Pancreas (tissue), 10 donors: ENCODE measurements at places on chromosomes 16 and 17. TPM values are rescaled to one million over a fixed set of nuclear protein-coding genes. Genes with fewer than 3 reads are reported as not detected.

- no peak for DNase-seq
Measured at GRCh38 chr16:3698941-3699340, 18.4 kb downstream of the TRAP1 start.

GRCh38 chr17:21368545-21369246, 7.5 kb upstream of the KCNJ12 start:
- no peak for DNase-seq

DNA sequence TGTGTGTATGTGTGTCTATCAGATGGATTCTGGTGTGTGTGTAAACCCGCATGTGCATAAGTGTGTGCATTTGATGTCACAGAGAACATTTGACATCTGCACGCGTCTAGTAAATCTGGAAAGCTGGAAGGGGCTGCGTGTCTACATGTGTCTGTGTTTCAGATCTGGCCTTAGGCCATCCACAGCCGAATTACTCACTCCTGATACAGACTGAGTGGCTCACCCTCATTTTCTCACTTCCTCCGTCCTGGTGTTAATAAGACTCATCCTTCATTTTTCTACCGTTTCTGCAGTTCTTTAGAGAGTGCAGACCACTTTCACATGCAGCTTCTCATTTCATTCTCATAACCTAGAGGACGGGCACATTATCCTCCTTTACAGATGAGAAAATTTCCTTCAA, 491.6 kb downstream of the CDH13 start:
- no peak for DNase-seq

DNA sequence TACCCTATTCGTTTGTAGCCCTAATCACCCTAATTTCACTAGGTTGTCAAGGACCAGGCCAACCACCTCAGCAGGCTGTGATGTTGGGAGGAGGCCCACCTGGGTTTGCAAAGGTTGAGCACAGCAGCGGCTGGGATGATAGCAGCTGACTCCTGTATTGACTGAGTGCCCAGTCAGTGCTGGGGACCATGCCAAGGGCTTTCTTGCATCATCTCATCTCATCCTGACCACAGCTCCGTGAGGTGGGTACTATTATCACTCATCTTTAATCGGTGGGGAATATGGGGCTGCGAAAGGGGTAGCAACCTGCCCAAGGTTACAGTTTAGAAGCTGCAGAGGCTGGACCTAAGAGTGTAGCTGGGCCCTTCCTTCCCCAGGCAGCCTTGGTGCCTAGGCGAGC, 11.7 kb downstream of the ATPAF2 start:
- no peak for DNase-seq

DNA sequence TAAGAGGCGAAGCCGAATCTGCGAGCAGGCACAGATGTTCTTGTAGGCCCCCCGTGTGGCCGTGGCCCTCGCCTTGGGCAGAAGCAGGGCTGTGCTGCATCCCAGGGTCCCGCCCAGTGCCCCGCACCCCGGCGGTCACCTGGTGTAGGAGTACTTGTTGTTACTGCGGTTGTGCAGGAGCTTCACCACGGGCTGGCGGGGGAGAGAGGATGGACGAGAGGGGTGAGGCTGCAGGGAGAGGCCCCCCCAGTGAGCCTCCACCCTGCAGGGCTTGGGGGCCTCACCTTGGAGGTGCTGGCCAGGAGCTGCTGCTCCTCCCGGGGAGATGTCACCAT, 11.4 kb downstream of the ASPHD1 start:
- no peak for DNase-seq

- DNase-seq, result no peak
Measured at GRCh38 chr17:60080545-60080944, 1.8 kb upstream of the HEATR6 start.

DNA sequence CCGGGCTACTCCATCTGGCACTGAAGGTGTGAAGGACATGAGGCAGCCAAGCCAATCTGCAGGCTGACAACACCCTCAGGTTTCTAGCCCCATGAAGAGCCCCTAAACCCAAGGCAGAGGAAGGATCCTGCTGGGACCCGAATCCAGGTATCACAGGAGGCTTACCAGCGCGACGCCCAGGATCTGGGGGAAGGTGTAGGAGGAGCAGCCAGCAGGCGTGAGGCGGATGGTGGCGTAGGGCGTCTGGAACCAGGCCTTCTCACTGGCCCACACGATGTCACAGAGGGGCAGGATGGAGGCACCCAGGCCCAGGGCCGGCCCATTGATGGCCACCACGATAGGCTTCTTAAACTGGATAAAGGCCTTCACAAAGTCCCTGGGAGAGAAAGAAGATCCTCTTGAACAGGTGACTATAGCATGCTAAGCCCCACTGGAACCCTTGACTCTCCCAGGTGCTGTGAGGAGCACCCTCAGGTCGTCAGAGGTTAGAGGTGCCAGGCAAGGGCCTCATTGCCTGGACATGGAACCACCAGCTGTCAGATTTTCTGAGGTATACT, 71.7 kb downstream of the DYNLRB2 start:
- DNase-seq, result no peak

DNA sequence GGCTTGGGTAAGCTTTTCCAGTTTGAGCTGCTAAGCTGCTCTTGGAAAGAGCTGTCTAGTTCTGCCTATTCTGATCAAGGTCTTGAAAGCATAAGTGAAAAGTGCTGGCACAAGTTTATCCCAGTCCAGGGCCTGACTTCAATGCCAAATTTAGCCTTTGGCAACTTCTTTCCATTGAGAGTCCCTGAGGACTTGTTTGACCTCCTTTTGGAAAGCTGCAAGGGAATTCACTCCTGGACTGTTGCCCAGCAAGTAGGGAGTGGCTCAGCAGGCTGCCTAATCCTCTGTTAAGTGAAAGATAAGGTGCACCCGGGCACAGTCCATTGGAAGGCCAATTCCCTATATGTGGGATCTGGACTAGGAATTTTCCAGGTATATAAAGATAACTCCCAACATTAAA, 16.0 kb upstream of the TANC2 start:
- DNase-seq, result no peak

DNA sequence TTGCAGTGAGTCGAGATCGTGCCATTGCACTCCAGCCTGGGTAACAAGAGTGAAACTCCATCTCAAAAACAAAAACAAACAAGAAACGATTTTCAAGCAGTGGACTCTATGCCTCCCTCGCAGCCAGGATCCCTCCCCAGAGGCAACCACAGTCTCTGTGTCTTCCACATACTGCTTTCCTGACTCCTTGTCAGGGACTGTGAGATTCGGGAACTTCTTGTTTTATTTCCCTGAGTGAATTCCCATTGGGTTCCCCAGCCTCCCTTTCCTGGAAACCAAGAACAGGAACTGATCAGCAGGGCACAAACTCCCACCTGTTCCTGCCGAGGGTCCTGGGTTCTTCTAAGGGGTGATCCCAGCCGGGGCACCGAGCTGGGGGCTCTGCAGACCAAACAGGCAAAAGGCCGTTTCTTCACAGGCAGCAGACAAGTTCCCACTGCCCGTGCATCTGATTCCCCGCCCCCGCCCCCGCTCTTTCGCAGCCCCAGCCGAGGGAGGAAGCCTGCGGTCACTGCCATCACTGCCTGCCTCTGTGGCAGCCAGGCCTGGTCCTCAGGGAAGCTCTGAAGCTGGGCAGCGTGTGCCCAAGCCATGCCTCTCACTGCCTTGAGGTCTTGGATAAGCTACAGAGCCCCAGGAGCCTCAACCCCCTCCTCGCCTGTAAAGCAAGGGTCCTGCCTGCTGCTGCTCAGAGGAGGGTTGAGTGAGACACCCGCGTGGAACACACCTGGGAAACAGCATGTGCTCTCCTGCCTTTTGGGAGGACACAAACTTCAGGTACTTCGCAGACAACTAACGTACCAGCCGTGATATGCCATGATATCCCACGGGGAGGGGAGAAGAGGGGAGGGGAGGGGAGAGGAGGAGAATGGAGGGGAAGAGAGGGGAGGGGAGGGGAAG, 5.5 kb upstream of the PIEZO1 start:
- DNase-seq, result no peak

DNA sequence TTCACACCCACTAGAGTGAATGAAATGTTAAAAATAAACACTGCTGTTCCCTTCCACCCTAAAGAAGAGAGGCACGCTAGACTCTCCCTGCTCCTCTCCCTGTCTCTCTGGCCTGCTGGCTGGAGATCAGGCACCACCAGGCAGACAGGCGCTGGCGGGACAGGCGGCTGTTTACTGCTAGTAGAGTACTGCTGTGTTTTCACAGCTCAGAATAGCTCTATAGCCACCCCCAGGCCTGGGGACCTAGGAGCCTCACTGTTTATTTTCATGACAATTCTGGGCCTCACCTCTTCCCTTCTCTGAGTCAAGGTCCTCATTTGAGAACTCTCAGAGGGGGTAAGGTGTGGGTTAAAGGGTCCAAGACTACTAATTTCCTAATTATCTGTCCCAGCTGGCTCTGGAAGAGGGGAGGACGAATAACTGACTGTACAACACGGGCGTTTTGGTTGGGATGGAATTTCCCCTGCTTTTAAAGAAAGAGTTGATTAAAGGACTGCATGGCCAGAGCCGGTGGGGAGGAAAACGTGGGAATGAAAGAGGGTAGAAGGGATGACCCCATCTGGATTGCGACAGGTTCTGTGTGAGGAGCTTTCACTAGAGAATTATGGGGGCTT, 9.0 kb upstream of the G6PC1 start:
- no peak for DNase-seq

GRCh38 chr16:67278773-67279295, 498 bp upstream of the PLEKHG4 start:
- no peak for DNase-seq

- no peak for DNase-seq
Measured at GRCh38 chr16:21302454-21302853, 24.4 kb upstream of the CRYM start.

GRCh38 chr16:89277049-89277448, 59.5 kb downstream of the ZNF778 start:
- DNase-seq, result no peak

KRT40 gene
- total RNA-seq, result not detected

TEDC2 gene
- total RNA-seq, result 0.16 TPM

CCL8 gene
- not detected for total RNA-seq
